Activated T-cell treated with anti-CD3 and anti-CD28 coated beads, Interleukin-2, amount 50 U/mL, for 4 hours (primary cell): ENCODE measurements at places on chromosomes 5 and 9.

GRCh38 chr5:43312699-43313034 lies 545 bp downstream of the HMGCS1 start:
- no peak for DNase-seq

GRCh38 chr5:145752534-145752933 lies 82.6 kb downstream of the PRELID2 start:
- DNase-seq = no peak

DNA sequence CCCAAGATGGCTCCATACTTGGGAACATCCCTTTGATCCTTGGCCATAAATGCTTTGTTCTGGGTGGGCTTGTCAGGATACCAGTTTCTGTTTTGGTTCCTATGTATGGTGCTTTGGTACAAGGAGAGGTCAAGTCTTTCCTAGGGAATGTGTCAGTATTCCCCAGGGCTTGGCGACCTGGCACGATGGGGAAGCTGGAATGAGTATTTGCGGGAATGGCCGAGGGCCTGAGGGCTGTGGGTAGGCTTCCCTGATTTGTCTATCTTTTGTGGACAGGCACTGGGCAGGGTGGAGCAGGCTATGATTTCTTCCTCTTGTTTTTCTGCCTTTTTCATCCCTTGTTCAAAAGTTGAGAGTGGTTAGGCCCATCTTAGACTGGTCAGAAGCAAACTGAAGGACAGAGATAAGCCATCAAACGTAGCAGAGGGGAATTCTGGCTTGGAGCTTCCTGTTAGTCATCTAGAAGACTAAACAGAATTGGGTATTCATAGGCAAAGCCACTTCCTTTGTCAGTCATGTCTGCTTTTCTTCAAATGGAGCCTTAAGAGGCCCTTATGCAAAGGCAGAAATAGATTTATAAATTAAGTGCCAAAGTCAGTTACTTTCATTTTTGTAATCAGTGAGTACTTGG lies 13.7 kb downstream of the DOCK2 start:
- no peak for DNase-seq

- DNase-seq = no peak
Observed at GRCh38 chr5:135135530-135136226, 101.7 kb upstream of the PITX1 start.

DNA sequence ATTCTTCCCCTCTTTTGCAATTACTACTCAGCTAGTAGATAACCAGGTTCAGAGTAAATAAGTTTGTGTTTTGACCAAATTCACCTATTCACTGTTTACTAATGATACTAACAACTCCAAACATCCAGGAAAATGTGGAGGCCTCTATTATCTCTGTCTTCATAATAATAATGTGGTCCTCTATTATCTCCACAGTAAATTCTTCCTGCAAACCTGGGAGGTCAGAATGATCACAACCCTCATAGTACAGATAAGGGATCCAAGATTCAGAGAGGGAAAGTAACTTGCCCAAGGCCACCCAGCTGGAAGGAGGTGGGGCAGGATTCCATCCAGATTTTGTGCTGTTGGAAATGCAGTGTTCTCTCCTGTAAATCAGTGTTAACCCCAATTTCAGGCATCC lies 9.6 kb upstream of the MSX2 start:
- no peak for DNase-seq
